ENCODE measurements at places on chromosomes 3 and 15.
A peak's percentile ranks its signal among the peaks of the same experiment; 100 is the strongest.

DNA sequence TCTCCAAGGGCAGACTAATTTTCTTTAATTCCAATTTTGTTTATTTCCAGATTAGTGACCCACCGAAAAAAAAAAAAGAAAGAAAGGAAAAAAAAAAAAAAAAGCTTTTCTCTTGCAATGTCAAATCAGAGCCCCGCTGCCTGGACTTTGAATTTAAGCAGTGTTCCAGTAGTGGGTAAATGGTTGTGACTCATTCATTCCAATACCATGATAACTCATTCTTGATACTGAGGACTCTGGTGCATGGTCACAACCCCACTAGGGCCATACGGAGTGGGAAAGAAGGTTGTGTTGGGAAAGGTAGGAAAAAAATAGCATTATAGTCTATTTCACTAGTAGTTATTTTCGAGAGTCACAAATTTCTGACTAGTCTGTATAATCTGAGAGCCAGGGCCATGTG lies 59.1 kb upstream of the COL8A1 start:
- DNase-seq: no peak

DNA sequence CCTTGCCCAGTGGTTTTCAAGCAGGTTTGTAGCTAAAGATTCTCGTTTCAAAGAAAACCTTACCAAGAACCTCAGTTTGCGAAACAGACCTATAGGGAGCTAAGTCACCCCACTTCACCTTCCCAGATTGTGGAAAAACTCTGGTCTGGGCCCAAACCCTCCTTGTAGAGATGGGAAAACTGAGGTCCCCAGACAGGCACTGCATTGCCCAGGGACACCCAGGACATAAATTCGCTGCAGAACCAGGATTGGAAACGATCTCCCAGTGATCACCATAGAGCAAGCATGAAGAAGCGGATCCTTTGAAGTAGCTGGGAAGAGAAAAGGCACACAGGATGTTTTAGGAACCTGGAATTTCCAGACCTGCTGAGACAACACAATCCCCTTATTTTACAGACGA lies 85.6 kb upstream of the PIAS1 start:
- no peak for DNase-seq

DNA sequence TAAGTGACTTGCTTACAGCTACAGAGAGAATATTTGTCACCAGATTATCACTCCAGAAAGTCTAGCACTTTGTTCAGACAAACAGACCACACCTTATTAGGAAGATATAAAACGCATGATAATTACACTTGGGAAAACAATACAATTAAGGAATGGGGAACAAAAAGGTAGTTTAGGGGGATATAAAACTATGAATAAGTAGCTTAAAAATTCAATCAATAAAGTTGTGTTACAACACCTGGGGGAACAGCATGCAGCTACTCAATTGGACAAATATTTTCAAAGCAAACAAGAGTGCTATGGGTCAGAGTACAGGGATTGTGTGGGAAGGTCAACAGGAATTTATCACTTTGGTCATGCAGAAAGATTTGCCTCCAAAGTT lies 15.1 kb downstream of the CLDN1 start:
- DNase-seq: no peak

GRCh38 chr3:3305841-3306240 lies 126.3 kb upstream of the CRBN start:
- DNase-seq: no peak

GRCh38 chr3:12578742-12579141 lies 21.9 kb downstream of the MKRN2 start:
- DNase-seq: no peak

DNA sequence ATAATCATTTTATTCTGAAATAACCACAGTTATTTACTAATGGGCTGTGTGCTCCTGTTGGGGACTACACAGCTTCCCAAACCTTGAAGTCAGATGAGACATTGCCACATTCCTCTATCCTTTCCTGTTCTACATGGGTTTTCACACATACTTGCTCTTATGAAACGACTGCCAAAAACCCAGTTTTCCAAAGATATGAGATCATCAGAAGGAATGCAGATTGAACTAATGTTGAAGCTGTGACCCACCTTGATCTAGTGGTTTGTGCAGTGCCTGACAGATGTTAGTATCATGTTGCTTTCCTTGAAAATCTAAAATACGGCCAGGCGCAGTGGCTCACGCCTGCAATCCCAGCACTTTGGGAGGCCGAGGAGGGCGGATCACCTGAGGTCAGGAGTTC lies 144.6 kb downstream of the VGLL4 start:
- DNase-seq: no peak

DNA sequence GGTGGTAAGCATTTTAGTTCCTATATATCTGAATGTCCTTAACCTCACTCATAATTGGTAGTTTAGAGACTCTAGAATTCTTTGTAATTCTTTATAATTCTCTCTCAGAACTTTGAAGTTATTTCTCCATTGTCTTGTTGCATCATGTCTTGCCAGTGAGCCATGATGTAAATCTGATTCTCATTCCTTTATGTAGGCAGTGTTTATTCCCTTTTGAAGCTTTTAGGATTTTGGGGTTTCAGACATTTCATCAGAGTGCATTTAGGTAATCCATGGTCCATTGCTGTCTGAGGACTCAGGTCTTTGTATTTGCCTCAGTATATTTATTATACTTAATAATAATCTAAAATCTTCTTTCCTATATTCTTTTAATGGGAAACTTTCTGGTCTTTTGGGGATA lies 20.6 kb downstream of the CMC1 start:
- no peak for DNase-seq

GRCh38 chr3:58563386-58564035 lies 13.7 kb downstream of the FAM107A start:
- DNase-seq: no peak

DNA sequence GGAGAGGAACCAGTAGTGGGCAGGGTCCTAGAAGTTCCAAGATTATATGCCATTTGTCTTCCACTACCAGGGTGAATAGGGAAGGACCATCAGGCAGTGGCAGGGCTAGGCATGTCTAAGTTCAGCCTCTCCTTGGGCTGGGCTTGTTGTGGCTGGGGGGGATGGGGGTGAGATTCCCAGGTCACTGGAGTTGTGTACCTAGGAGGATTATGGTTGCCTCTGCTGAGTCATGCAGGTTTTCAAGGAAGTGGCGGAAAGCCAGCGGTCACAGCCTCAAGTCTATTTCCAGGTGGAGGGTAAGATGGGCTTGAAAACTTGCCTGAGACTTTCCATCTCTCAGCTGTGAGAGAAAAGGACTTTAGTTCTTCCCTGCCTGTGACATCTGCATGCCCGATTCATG lies 1407.1 kb downstream of the SI start:
- no peak for DNase-seq

DNA sequence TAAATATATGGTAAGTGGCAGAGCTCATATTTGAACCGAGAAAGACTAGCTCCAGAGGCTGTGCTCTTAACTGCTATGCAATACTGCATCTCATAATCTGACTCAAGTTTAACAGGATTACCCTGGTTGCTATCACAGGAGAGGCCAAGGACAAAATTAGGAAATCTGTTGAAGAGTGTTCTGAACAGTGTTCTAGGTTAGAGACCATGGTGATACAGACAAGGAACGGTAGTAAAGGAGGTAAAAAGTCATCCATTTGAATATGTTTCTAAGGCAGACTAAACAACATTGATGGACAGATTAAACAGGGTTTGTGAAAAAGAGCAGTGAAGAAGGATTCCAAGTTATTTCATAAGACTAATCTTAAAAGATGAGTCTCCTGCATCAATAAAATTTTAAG lies 22.1 kb downstream of the PLOD2 start:
- DNase-seq: no peak

- DNase-seq: no peak
Measured at GRCh38 chr3:198097048-198097447, 137.0 kb downstream of the LMLN start.

DNA sequence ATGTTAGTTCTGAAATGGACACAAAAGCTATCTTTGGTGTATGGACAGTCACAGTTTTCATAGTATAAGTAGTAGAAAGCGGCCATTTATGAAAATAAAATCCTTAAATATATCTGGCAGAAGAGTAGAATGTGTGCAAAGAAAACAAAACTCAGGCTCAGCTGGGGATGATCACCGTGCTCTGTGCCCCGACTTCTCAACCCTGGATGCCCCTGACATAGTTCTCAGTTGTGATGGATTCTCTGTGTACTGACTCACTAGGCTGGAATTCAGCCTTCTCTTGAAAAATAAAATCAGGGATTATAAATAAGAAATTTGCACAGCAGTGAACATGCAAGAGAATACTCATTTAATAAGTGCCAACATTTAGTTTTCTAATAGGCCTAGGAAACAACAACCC lies 925.1 kb upstream of the NR2F2 start:
- DNase-seq: no peak

GRCh38 chr3:156017352-156018030 lies 102.9 kb upstream of the KCNAB1 start:
- no peak for DNase-seq

DNA sequence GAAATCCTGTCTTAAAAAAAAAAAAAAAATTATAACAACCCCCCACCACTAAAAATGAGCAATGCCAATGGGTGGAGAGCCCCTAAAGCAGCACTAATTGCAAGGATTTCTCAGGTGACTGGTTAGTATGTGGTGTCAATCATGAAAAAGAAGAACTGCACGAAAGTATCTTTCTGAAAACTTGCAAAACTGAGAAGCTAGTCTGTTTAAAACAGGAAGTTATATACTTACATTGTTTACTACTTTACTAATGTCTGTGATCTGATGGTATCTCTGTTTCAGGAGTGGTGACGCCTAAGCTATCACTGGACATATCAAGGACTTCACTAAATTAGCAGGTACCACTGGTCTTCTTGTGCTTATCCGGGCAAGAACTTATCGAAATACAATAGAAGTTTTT lies at the start of gene CCR3:
Gene CCR3, plus strand, starts transcription at position 341 of the 400 bp plus-strand sequence. CDS start 22,699 bp downstream, outside the sequence.
- DNase-seq: no peak

- no peak for DNase-seq
Measured at GRCh38 chr3:185150561-185150960, 2.3 kb downstream of the C3orf70 start.

DNA sequence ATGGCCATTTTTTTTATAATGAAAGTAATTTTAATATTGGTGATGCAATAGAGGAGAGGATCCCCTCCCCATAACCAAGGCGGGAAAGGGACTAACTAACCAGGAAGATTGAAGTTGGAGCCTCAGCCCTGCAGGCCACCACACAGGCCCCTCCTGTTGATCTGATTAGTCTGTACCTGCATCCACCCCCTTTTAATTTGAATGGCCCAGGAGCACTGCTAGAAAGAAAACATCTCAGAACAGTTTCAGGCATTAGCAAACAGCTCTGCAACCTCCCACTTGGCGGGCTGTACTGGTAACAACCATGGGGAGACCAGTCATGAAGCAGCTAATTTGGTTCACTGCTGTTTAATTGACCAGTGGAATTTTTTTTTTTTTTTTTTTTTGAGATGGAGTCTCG lies 10.3 kb downstream of the CAV3 start:
- DNase-seq: no peak

GRCh38 chr3:67723863-67724262 lies 69.5 kb upstream of the SUCLG2 start:
- DNase-seq: no peak

DNA sequence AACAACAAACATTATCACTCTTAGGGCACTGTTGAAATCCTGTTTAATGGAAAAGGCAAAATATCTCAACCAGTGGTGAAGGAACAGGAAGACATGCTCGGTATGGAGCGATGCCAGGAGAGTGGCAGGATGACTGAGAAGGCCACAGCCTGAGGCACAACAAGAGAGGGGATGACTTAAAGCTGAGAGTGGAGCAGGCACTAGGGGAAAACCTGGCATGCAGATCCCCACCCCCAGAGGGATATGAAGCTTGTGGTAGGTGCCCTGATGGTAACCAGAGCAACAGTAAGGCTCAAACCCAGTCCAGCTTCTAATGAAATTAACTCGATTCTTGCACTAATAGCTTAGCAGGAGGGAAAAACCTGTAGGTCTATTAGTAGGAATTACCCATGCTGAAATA lies 40.4 kb downstream of the LYSMD4 start:
- DNase-seq: no peak

- peak; percentile 5 for DNase-seq
Measured at GRCh38 chr15:29935296-29936004, 113.2 kb upstream of the TJP1 start.

DNA sequence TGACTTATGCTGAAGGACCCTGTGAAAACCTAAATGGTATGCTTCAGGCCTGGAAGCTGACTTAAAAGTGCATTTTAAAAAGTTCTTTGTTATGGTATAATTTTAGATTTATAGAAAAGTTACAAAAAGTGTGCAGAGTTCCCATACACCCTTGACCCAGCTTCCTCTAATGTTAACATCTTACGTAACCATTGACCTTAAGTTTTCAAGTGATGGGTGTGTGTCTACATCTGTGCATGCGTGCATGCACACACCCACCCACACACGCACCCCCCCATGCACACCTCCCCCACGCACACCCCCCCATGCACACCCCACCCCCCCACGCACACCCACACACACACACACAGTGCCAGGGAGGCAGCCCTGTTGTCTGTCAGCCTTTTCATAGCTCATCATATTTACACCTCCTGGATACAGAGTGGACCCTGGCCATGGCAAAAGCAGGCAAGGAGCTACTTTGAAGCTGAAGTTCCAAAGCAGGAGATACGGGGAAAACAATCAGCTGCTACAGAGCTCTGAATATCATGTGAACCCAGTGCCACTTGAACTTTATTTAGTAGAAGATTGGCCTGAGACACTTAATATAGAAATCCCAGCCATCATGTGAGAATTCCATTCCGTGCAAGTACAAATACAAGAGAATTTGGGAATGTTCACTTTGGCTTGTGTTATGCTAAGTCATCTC lies 30.0 kb upstream of the TRAK1 start:
- no peak for DNase-seq

- no peak for DNase-seq
Measured at GRCh38 chr3:141686466-141687291, 51.4 kb upstream of the RNF7 start.

DNA sequence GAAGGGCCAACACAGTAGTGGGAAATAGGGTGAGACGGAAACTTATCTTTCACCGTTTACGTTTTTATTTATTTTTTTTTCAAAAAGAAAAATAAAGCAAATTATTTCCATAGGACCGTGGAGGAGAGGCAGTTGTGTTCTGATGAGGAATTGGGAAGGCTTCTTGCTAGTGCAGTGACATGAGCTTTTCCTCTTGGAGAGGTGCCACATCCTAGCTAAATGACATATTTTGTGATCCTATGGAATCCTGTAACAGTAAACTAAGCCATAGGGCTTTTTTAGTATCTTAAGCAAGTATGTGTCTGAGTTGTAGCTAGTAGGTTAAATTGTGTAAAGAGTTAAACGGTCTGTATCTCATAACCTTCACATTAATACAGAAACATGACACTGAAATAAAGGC lies 609.9 kb downstream of the RBMS3 start:
- no peak for DNase-seq

DNA sequence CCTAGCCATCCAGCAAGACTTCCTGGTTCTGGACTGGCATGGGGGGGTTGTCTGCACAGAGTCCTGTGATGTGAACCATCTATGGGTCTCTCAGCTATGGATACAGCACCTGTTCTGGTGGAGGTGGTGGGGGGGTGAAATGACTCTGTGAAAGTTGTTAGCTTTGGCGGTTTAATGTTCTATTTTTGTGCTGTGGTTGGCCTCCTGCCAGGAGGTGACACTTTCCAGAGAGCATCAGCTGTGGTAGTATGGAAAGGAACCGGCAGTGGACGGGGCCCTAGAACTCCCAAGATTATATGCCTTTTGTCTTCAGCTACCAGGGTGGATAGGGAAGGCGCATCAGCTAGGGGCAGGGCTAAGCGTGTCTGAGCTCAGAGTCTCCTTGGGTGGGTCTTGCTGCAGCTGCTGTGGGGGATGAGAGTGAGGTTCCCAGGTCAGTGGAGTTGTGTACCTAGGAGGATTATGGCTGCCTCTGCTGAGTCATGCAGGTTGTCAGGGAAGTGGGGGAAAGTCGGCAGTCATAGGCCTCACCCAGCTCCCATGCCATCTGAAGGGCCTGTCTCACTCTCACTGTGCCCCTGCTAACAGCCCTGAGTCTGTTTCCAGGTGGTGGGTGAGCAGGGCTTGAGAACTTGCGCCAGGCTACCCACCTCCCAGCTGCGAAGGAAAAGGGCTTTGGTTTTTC lies 7.1 kb upstream of the LARS2 start:
- DNase-seq: peak; percentile 13
